Colonic mucosa (tissue), 4 donors: ENCODE measurements at places on chromosomes 16 and 17.

- DNase-seq, result peak; percentile 88
These were observed 26.0 kb upstream of the HNF1B start for GRCh38 chr17:37770631-37771518.

DNA sequence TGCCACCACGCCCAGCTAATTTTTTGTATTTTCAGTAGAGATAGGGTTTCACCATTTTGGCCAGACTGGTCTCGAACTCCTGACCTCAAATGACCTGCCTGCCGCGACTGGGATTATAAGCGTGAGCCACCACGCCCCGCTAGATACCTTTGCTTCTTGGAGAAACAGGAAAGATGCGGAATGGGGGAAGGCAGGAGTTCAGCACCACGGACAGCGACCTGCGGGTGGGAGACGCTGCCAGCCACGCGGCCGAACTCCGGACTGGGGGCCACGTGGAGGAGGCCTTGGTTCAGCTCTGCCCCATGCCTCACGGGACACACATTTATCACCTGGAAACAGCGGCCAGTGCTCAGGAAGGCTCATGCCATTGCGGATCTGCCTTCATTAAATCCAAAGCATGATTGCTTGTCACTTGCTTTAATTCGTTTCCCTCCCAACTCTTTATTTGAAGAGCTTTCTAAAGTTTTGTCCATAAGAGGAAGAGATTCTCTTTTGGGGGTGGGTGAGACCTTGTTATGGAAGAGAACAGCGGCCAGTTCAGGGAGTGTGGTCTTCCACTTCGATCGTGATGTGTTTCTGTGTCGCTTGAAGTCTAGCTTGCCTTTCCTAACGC, 219.9 kb downstream of the ENGASE start:
- peak; percentile 54 for DNase-seq

- DNase-seq, result no peak
These were observed 99.0 kb downstream of the CMIP start for GRCh38 chr16:81543571-81543970.

GRCh38 chr17:31067691-31068184, 27.0 kb upstream of the NF1 start:
- no peak for DNase-seq

GRCh38 chr16:30767767-30768465, 5.8 kb downstream of the RNF40 start:
- DNase-seq, result no peak

DNA sequence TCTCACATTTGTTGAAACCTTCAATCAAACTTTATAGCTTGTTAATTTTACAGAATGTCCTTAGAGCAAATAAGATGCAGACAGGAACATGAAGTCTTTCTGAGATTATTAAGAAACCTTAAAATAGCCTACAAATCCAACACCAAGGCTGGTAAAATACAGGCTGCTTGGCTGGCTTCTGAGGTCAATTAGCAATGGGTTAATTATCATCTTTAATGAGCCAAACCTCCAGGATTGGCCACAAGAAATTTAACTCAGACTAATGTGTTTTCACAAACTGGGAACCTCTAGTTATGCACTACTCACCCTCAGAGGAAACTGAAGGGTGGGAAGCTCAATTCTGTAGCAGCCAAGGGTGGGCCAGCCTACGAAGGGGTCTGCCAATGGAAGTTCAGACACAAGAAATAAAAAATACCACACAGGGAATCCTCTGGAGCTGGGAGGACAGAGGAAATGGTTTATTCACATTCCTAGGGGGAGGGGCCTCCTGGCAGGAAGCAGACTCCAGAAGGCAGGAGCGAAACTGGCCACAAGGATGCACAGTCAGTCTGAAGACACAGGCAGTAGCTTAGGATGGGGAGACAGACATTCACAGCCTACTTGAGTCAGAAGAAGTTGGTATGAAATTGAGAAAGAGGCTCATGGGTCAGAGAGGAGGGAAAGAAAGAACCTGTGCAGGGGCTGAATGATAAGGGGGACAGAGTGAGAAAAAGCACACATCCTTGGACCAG, 36.1 kb downstream of the HIC1 start:
- peak; percentile 49 for DNase-seq
